Effector memory CD4-positive, alpha-beta T cell (primary cell): ENCODE measurements at places on chromosomes 3 and 15.

GRCh38 chr3:194284351-194284750 lies 66.8 kb downstream of the CPN2 start:
- DNase-seq = no peak

DNA sequence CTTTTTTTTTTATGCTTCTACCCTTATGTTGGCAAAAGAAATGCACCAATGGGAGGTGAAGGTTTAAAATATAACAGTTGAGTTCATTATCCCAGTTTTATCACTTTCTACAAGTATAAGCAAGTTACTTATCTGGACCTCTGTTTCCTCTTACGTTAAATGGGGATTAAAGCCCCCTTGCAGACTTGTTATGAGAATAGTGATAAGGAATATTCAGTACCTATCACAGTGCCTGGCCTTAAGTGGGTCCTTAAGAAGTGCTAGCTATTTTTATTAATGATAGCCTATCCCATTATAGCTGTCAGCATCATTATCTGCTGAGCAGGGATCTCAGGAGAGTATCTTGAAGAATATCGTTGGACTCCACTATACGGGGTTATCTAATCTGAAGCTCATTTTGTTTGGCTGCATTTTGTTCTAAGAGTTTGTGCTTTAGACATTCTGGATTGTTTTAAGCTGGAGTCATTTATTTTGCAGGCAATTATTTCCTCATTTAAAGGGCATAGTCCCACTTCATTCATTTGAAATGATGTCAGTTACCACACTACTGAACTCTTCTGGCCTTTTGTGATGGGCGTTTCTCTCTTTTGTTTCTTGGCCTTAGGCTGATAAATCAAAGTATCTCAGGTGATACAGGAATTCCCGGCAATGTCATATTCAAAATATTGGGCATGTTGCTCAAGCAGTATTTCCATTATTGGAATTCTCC lies 28.8 kb downstream of the RAB8B start:
- DNase-seq = no peak

DNA sequence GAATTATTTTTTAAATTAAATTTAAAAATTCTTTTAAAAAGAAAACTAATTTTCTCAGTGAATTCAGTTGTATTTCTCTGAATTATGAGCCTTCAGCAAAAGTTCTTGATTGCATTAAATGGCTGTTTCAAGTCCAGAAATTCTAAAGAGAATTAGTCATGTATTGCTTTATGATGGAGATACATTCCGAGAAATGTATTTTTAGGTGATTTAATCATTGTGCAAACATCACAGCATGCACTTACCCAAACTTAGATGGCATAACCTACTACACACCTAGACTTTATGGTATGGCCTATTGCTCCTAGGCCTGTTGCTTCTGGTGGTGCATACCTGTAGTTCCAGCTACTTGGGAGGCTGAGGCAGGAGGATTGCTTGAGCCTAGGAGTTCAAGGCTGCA lies 44.3 kb upstream of the GCNT3 start:
- no peak for DNase-seq

DNA sequence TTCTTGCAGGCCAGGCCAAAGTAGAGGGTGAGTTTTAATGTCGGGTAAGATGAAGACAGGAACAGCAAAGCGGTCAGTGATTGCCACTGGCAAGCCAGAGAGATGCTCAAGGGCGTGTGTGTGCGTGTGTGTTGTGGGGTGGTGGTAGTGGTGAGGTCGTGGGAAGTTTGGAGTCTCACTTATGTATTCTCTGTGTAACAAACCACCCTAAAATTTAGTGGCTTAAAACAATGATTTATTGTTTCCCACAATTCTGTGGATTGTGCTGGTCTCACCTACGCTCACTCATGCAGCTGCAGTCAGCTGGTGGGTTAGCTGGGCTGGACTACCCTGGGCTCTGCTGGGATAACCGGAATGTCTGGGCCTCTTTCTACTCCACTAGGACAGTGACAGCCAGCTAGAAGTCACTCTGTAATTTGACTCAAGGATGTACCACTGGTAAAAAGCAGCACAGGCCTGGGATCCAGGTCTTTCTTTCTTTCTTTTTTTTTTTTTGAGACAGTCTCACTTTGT lies 50.9 kb upstream of the BHLHE40 start:
- no peak for DNase-seq

DNA sequence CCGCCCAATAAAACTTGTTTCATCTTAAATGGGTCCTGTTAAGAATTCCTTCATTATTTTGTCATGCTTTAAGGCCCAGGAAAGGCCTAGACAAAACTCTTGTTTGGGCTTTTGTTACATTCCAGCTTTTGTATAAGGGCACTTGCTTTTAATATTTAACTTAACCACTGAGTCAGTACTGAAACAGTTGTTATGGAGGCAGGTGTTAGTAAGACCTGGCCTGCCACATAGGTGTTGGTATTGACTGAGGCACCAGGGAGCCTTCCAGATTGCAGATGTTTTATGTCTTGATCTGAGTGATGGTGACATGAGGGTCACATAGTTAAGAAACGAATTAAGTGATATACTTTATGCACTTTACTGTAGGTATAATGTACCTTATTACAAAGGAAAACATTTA lies 274.9 kb upstream of the TGFBR2 start:
- no peak for DNase-seq

GRCh38 chr3:135368316-135368715 lies 573.3 kb downstream of the EPHB1 start:
- DNase-seq = no peak

DNA sequence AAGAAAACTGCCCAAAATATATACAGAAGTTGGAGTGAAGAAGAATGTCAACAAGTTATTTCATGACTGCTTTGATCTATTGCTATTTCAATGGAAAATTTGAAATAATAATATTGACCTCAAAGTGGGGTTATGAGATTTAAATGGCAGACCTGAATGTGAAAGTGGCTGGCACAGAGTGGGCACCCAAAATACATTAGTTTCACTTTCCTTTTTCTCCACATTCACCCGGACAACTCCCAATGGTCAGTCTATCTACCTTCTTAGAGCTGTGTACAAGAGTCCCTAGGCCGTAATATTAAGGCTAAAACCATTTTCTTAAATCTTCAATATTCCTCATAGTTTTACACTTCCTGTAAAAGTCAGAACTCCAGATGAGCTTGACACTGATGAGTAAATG lies 61.6 kb upstream of the ETV5 start:
- no peak for DNase-seq

DNA sequence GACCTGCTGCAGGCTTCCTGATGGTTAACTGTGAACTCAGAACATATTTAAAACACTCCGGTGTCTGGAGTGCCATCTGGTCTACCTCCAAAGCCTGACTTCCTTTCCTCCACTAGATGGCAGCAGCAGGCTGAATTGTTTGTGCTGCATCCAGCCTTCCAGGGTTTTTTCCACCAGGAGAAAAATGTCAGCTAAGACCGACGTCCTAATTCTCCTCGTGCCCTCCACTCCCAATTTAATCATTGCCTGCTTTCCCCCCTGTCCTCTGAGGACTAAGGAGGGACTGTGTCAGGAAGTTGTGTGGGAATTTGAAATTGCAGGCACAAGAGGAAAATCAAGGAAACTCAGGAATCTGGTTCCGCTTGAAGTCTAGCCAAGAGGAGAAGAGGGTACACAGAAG lies 165.2 kb upstream of the UMPS start:
- no peak for DNase-seq

GRCh38 chr15:56468401-56468800 lies 3.5 kb upstream of the MNS1 start:
- no peak for DNase-seq

GRCh38 chr3:185320949-185321348 lies 42.0 kb upstream of the MAP3K13 start:
- DNase-seq = no peak

GRCh38 chr3:115146418-115147328 lies at the start of gene ZBTB20:
TSS of gene ZBTB20 (minus strand) at chr3:115147288.
- DNase-seq = peak; percentile 61

- no peak for DNase-seq
Measured at GRCh38 chr3:13477943-13478342, 2.2 kb upstream of the HDAC11 start.

DNA sequence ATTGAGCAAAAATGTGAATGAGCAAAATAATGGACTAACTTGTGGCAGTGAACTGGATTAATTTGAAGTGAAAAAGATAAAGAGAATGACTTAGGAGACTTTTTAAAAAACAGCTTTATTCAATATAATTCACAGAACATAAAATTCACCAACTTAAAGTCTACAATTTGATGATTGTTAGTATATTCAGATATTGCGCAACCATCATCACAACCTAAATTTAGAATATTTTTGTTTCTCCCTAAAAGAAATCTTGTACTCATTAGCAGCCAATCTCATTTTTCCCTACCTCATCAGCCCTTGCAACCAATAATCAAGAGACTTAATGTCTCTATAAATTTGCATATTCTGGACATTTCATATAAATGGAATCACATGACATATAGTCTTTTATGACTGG lies 496.5 kb downstream of the IGSF11 start:
- DNase-seq = no peak

DNA sequence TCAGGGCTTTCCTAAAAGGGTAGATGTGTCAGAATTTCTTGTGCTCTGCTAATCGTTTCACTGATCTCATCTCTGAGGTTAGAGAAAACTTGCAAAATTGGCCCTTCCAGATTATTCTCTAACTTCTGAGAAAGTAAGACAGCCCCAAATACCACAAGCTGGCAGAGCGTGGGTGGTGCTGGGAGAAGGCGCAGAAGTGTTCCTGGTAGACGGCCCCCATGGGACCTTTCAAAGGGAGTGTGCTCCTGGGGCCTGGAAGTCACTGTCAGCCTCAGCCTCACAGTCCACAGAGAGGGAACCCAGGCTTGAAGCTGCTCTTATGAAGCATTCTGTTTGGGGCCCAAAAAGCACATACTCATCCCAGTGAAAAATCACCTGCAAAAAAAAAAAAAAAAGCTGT lies 86.5 kb upstream of the PFN2 start:
- DNase-seq = no peak

- no peak for DNase-seq
Measured at GRCh38 chr15:40055576-40056293, 16.8 kb upstream of the SRP14 start.
